ENCODE measurements at places on chromosomes 2 and 18.

GRCh38 chr2:138948070-138948539 lies 167.9 kb upstream of the NXPH2 start:
- DNase-seq: no peak

DNA sequence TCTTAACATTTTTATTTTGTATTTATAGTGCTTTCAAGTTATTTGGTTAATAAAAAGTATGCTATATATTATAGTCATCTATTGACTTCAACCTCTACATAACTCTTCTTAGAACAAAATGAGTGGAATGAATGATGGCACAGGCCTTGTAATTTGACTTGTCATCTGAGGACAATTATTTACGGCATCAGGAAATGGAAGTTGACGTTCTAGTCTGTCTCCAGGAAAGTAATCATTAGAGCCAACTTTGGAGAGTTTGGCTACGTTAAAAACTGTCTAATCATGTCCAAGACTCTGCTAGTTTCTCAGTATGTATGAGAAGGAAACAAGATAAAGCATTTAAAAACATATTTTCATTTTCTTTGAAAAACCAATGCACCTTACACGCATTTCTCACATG lies 353.6 kb downstream of the ARHGAP15 start:
- DNase-seq: no peak

- DNase-seq: no peak
These were observed 337.3 kb downstream of the OSR1 start for GRCh38 chr2:19021100-19021476.

- DNase-seq: no peak
These were observed 12.2 kb upstream of the COL5A2 start for GRCh38 chr2:189191766-189192165.

GRCh38 chr2:176151442-176152287 lies at the start of gene HOXD4:
Gene HOXD4, plus strand, starts transcription at chr2:176151550. Its CDS starts 84 bp downstream, at chr2:176151634.
- no peak for DNase-seq
